ENCODE measurements at places on chromosomes 5 and 9.

DNA sequence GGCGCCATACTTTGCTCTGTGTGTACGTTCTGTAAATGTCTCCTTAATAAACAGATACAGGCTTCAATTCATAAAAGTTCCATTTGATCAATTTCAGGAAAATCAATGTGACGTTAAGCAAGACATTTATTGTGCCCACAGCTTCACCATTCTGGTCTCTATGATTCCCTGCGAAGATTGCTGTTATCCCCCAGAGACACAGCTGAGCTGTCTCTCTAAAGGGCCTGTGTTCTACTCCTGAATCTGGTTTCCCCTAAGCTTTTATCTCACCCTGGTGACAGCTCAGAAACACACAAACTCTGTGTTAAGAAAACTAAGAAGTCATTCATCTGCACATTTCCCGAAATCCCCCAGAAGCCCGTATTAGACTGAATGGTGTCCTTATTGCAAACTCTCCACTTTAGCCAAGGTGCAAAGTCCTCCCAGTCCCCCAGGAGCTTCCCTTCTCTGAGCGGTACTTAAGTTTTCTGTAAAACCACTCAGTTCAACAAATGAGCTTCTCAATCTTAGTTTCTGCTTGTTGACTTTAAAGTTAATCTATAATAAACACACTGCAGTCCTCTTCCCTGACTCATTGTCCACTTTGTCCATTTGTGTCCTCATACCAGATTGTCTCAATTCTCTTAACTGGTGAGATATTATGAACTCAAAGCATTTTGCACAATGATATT is 1.4 kb upstream of the C5orf15 start:
- H3K27ac ChIP-seq, result peak overlapping the region; percentile 64
- H3K36me3 ChIP-seq, result peaks cover 21% of the 10 kb centered on the region
- H3K4me1 ChIP-seq, result peaks cover 7% of the 10 kb centered on the region
- peak; percentile 18 for DNase-seq

GRCh38 chr5:74608736-74609601 is 31.6 kb downstream of the ENC1 start:
- H3K4me3 ChIP-seq, result no peak overlapping the region
- H3K27ac ChIP-seq, result no peak overlapping the region
- peaks cover 11% of the 10 kb centered on the region for H3K4me1 ChIP-seq

DNA sequence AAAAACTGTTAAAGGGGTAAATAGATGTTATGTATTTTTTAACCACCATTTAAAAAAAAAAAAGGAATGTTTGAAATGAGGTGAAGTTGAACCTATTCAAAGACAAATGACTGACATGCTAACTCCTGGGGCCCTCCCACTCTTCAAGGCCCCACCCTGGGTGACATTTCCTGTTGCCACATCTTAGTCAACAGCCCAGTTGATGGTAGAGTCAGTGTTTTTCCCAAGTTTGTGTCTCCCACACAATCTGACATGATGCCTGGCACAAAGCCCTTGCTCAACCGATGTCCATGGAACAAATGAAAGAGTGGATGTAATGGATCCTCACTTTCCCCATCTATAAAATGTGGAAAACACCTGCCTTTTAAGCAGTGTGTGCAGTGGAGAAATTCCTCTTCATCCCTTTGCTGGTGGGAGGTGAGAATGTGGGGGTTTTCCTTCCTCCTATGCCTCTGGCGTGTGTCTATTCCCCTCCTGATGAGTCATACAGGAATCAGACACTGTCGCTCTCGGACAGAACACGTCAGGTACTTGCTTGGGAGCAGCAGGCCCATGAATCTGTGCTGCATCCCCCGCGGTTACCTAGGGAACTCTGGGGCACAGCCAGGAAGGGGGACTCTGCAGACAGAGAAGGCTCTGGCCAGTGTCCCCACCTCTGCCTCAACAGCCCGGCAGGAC is 13.7 kb upstream of the ADRA1B start:
- H3K27me3 ChIP-seq, result no peaks in the 10 kb centered on the region
- no peaks in the 10 kb centered on the region for H3K4me1 ChIP-seq
- peak; percentile 48 for DNase-seq
- H3K4me3 ChIP-seq, result no peak overlapping the region
- H3K27ac ChIP-seq, result no peak overlapping the region

GRCh38 chr9:95796029-95796428 is 79.5 kb upstream of the ERCC6L2 start:
- no peaks in the 10 kb centered on the region for H3K36me3 ChIP-seq
- H3K27ac ChIP-seq, result no peak overlapping the region
- no peak for DNase-seq
- H3K4me3 ChIP-seq, result no peak overlapping the region
- no peaks in the 10 kb centered on the region for H3K27me3 ChIP-seq
- H3K4me1 ChIP-seq, result no peaks in the 10 kb centered on the region

DNA sequence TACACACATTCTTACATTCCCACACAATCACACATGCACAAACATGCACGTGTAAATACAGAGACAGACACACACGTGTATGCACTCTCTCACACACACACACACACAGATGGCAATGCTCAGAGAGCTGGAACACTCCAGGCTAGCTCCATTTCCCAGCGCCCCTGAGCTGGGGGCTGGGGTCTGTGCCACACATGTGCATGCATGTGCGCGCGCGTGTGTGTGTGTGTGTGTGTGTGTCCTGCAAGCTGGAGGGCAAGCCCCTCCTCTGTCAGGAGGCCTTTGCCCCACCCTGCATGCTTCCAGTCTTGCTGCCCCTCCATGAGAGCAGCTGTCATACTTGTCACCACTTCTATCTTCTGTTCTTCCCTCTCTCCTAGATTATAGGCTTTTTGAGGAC is 16.6 kb upstream of the S1PR3 start:
- peaks cover 6% of the 10 kb centered on the region for H3K4me1 ChIP-seq
- H3K27me3 ChIP-seq, result no peaks in the 10 kb centered on the region
- no peak overlapping the region for H3K4me3 ChIP-seq
- no peak overlapping the region for H3K27ac ChIP-seq
- DNase-seq, result no peak
- no peaks in the 10 kb centered on the region for H3K36me3 ChIP-seq

DNA sequence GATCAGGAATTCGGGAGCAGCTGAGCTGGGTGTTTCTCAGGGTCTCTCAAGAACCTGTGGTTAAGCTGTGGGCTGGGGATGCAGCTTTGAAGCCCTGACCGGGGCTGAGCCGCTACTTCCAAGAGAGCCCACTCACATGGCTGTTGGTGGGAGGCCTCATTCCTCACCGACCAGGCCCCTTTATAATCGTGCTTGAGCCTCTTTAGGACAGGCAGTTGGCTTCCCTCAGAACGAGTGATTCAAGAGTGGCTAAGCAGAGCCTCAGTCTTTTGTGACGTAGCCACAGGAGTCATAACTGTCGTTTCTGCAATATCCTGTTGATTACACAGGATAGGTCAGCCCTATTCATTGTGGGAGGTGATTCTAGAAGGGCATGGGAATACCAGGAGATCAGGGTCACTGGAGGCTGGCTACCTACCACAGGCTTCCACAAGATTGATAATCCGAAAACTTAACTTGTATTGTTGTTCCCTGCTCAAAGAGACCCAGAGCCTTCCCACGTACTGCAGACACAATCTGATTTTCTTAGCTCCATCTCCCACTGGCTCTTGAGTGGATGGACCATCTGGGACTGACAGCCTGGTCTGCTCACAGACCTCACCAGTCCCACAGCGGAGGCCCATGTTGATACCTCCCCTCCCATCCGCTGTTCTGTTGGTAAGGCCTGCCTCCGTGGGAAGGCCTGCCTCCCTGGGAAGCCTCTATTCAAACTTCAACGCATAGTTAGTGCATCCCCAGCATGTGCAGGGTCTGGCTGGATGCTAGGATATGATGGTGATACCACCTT is 3.0 kb upstream of the ERGIC1 start:
- H3K4me3 ChIP-seq, result no peak overlapping the region
- no peaks in the 10 kb centered on the region for H3K36me3 ChIP-seq
- DNase-seq, result no peak
- no peaks in the 10 kb centered on the region for H3K27me3 ChIP-seq
- H3K4me1 ChIP-seq, result no peaks in the 10 kb centered on the region

- H3K4me3 ChIP-seq, result peak within 1 kb of the TSS; percentile 47
- no peak within 1 kb of the TSS for H3K27ac ChIP-seq
- no peaks in the 10 kb centered on the region for H3K4me1 ChIP-seq
- peak; percentile 82 for DNase-seq
- peaks cover 58% of the 10 kb centered on the region for H3K27me3 ChIP-seq
Observed at GRCh38 chr5:132830436-132831094, at the start of gene SHROOM1. SHROOM1 (minus strand) TSS chr5:132830647; CDS start chr5:132826140, 4,507 bp downstream.

GRCh38 chr9:77423841-77424240 is 224.3 kb downstream of the GNA14 start:
- H3K27ac ChIP-seq, result no peak overlapping the region
- no peaks in the 10 kb centered on the region for H3K36me3 ChIP-seq
- no peak for DNase-seq
- no peak overlapping the region for H3K4me3 ChIP-seq

DNA sequence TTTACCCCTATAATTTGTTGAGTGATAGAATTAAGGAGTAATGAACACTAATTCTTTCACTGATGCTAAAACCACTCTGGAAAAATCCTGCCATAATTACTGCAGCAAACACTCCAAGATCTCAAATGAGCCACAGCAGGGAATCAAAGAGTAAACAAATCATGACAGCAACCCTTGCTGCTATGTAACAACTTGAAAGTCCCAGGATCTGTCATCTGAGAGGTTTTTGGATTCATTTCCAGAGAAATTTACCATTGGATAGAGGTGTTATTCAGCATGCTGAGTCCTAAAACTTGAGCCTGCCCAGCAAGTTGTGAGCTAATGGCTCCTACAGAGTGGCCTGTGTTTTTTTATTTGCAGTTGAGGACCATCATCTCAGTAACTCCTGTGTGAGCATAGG is 59.2 kb downstream of the PRLR start:
- H3K27me3 ChIP-seq, result no peaks in the 10 kb centered on the region
- no peak overlapping the region for H3K27ac ChIP-seq
- no peak for DNase-seq
- H3K4me1 ChIP-seq, result no peaks in the 10 kb centered on the region
- no peaks in the 10 kb centered on the region for H3K36me3 ChIP-seq

Data from cardiac muscle cell (in vitro differentiated cells and primary cell).